ENCODE measurements at places on chromosomes 2 and 18.

DNA sequence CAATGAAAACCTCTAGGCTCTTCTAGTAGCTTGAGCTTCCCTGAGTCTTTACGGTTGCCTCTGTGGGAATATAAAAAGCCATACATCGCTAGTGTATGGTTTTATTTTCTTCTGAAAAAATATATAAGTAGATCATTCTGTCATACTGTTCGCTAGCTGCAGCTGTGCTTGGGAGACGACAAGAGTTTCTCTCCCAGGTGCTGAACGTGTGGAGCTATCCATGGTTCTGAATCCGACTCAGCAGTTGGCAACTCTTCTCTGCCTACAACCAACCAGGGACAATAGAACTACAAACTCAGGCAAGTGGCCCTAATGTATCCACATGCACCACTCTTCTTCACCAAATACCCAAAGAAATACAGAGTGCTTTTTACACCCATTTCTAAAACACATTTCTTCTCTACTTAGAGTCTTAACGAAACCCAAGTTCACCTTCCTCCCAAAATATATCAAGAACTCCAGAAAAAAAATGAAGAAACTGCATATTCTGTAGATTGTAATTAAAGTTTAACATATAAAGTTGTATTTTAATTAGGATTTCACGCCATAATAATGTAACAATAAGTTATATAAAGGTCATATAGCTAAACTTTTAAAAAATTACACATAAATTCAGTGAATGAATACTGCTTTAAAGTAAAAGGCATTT, 2.2 kb upstream of the KCNH7 start:
- DNase-seq, result no peak

- DNase-seq, result no peak
These were observed 85.0 kb upstream of the PPP1CB start for GRCh38 chr2:28666496-28667184.

GRCh38 chr2:217857624-217858506, 144.9 kb downstream of the TNS1 start:
- DNase-seq, result no peak

DNA sequence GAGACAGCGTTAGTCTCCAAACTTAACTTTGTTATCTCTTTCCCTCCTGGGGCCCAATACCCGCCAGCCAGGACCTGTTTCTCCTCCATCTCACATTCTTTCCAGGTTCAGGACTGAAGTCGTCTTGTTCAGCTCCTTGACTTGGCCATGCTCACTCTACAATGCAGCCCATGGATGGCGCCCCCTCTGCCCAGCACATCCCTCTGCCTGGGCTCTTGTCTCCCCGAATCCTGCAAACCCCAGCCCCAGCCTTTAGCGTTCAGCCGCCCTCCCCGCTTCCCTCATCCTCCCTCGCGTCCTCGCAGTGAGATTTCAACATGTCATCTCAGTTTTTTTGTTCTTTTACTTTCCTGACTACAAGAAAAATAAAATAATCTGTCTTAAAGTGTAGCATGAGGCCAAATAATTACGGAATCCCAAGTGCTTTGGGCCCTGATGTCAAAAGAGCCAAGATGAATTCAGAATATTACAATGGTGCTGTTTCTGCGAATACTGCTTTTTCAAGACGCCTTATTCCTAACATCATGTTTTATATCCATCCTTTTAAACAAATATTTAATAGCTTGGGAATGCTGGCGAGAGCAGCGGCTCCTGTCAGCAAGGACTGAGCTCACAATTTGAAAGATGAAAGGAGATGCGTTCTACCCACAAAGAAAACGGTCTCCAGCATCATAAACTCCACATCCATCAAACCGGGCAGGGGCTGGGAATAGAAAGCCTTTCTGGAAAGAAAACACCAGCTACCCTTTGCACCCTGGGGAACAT, 1.0 kb downstream of the FAM178B start:
- no peak for DNase-seq

DNA sequence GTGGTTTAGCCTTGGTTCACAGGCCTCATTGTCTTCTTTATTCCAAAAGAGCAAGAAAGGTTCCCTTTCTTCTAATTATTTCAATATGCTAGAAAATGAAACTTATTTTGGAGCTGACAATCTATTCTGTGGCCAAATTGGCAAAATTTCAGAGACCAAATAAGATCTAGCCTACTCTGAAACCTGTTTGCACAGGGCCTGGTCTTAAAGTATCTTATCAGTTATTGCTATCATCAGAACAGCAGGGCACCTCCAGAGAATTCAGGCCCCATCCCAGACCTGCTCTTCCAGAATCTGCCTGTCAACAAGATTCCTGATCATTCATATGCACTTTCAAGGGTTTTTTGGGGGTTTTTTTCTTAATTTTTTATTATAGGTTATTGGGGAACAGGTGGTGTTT, 198.7 kb downstream of the ANAPC1 start:
- no peak for DNase-seq

GRCh38 chr18:24013051-24013450, 1.5 kb upstream of the TTC39C start:
- no peak for DNase-seq

GRCh38 chr18:22267697-22268096, 98.3 kb downstream of the GATA6 start:
- DNase-seq, result no peak

GRCh38 chr2:130824492-130825061, 12.1 kb upstream of the ARHGEF4 start:
- DNase-seq, result peak; percentile 67

GRCh38 chr2:197851451-197851850, 47.1 kb downstream of the PLCL1 start:
- DNase-seq, result no peak

- DNase-seq, result no peak
These were observed 151.6 kb downstream of the RTN4 start for GRCh38 chr2:54898456-54899226.

DNA sequence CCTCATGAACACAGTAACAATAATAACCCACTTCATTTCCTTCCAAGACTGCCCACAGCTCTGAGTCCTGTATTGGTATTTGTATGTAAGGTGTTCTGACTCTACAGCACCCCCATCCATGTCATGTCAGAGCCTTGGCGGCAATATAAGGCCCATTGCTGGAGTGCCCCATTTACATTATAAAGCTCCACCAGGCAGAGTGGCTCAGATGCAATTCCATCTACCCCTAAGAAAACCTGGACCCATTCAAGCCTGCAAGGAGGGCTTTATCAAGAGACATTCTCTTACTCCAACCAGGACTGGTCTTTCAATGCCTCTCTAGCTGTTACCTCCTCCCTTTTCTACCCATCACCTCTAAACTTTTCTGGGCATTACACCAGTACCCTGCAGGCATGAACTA, 101.6 kb downstream of the ANTXR1 start:
- DNase-seq, result no peak

DNA sequence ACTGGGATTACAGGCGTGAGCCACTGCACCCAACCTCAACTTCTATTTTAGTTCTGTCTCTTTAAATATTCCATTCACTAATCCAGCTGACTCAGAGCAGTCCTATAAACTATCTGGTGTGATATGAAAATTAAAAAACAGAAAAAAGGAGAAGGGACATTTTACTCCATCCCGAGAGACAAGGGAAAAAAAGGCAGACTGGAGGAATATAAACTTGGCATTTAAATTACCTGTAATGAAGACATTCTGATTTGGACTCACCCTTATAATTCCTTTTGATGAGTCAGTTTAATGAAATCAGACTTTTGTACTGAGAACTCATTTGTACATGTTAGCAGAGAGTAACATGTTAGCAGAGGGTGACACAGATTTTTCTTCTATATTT, 74.8 kb upstream of the RIOK3 start:
- no peak for DNase-seq

GRCh38 chr2:64114063-64114911, 29.9 kb downstream of the PELI1 start:
- DNase-seq, result no peak

- DNase-seq, result no peak
These were observed 99.4 kb upstream of the BCL11A start for GRCh38 chr2:60652832-60653340.

- DNase-seq, result no peak
These were observed 574.8 kb downstream of the MBD2 start for GRCh38 chr18:53649621-53650020.

DNA sequence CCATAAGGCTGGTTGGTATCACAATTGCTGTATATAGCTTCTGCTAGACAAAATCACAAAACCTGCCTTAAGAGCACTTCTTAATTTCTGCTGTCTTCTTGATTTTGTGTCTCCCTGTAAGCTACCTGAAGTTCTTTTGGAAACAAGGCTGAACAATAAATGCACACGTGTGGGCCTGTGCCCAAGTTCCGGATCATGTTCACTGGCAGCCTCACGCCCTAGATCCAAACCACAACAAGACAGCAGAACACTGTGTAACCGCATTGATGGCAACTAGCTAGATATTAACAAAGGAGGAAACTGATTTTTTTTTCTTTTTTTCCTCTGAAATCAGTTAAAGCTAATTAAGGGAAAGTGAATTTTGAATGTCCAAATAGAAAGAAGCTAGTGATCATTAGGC, 81.5 kb upstream of the LYPD6B start:
- DNase-seq, result no peak

DNA sequence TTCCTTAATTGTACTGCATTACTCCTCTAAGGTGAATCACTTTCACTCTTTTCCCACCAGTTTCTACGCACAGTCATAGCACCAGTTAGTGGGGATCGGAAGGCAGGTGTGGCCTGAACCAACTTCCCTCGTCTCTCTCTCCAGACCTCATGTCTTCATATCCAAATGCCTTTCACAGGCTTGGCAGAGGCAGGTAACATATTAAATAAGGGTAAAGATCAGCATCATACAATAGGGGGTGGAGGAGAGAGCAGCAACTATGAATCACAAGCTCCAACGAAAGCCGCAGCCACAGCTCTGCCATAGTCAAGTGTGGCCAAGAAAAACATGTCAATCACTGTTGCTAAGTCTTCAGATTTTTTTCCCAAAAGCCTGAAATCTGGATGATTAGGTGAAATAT, 40.3 kb downstream of the AP1S3 start:
- no peak for DNase-seq

DNA sequence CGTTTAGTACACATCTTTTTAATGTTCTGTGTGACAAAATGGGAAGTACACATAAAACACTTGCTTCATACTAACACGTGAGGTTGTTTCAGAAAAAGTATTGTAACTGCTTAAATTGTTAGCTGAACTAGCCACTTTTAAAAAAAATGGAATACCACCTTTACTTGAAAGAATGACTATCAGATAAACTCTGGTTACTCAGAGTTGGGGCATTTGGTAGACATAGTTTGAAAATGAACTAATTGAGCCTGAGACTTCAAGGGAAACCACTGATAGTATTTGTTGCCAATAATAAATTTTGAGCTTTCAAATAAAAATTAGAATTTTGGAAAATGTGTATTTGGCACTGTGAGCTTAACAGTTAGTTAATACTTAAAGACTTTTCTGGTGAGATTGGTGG, 103.0 kb upstream of the FBXO11 start:
- no peak for DNase-seq

GRCh38 chr2:142675398-142675797, 202.1 kb upstream of the KYNU start:
- no peak for DNase-seq

- DNase-seq, result no peak
These were observed 178.0 kb downstream of the HDAC4 start for GRCh38 chr2:239222706-239223309.

DNA sequence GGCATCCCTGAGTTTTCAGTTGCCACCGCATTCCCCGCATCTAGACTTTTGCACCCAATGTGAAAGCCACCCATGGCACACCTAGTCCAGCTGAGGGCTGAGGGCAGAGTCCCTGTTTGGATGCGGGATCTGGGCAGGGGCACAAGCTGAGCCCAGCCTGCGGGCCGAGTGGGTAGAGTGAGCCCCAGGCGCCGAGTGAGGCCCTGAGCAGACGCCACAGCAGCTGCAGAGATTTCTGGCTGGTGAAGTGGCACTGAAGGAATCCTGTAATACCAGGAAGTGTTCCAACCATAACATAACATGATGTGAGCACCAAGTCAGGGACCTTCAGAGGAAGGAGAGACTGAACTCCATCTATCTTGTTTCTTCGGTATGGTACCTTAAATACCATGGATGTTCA, 27.7 kb upstream of the FRZB start:
- no peak for DNase-seq

- no peak for DNase-seq
These were observed 304.8 kb downstream of the ALK start for GRCh38 chr2:29616569-29616968.

- no peak for DNase-seq
These were observed 86.0 kb downstream of the SPP2 start for GRCh38 chr2:234136461-234136860.

- no peak for DNase-seq
These were observed 21.2 kb upstream of the NCKAP5 start for GRCh38 chr2:133589456-133589855.

- DNase-seq, result no peak
These were observed 407.6 kb downstream of the DSEL start for GRCh38 chr18:67108894-67109293.

DNA sequence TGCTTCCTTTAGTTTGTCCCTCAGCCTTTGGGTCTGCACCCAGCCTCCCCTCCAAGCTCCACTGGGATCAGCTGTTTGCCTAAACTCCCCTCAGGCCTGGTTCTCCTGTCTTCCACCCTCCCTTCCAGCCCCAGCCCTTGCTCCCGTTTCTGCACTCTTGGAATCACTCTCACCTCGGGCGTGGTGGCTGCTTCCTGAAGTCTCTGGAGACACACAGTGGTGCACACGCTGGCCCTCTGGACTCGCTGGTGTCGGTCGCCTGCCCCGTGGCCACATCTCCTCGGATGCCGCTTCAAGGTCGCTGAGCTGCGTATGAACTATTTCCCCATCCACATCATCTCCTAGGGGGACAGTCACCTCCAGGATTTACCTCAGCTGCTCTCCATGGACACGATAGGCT, 46.3 kb downstream of the PSMG2 start:
- DNase-seq, result no peak

DNA sequence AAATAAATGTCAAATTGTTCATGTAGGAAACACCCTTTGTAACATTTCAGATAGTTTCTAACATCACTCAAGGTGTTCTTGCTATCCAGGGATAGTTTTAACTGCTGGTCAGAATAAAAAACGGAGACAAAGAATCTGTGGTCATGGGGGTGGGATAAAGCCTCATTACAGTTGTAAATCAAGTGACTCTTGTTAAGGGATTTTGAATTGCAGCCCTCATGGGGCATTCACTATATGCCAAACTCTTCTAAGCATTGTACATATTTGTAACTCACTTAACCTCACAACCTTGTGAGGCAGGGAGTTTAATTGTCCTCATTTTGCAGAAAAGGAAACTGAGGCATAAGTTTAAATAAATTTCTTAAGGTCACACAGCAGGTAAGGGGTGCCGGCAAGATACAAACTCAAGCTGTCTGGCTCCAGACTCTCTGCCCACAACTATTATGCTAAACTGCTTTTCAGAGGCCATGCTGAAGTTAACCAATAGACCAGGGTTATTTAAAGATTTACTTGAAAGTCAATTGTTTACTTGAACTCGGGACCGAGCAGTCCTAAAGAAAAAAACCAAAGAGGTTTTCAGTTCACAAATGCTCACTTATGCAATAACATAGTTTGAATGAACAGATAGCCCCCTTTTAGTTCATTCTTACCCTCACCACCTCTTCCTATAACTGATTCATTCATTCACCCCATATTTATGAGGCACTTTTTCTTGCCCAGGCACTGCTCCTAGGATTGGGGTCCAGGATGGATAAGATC, 121.6 kb upstream of the FZD5 start:
- DNase-seq, result no peak

Measured in activated CD4-positive, alpha-beta T cell treated with anti-CD3 and anti-CD28 coated beads for 4 hours (primary cell).